ENCODE measurements at places on chromosomes 3 and 15.

GRCh38 chr3:27568393-27568792, 84.2 kb upstream of the SLC4A7 start:
- no peak for DNase-seq

DNA sequence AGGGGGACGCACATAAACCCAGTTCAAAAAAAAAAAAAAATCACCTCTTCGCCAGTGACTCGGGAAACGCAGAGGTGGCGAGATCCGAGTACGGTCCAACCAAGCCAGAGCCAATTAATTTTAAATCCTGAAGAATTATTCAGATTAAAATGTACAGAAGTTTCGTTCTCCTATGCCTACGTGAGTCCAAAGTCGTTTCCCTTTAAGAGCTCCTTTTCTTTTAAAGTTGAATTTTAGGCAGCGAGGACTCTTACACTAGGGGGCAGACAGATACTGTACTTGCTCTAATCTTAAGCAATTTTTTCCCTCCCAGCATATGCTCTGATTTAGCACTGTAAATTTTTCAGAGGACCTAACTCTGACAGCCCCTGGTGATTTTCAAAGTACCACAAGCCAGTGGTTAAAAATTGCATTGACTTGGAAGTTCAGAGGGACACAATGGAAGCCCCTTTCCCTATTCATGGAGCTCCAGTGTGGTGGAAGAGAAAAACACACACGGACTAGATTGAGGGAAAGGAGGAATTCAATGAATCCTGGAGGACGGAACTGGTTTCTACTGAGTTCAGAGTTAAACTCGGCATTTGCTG, 3.3 kb upstream of the NR2F2 start:
- no peak for DNase-seq

GRCh38 chr3:132399054-132399929, 18.0 kb upstream of the DNAJC13 start:
- DNase-seq = no peak

DNA sequence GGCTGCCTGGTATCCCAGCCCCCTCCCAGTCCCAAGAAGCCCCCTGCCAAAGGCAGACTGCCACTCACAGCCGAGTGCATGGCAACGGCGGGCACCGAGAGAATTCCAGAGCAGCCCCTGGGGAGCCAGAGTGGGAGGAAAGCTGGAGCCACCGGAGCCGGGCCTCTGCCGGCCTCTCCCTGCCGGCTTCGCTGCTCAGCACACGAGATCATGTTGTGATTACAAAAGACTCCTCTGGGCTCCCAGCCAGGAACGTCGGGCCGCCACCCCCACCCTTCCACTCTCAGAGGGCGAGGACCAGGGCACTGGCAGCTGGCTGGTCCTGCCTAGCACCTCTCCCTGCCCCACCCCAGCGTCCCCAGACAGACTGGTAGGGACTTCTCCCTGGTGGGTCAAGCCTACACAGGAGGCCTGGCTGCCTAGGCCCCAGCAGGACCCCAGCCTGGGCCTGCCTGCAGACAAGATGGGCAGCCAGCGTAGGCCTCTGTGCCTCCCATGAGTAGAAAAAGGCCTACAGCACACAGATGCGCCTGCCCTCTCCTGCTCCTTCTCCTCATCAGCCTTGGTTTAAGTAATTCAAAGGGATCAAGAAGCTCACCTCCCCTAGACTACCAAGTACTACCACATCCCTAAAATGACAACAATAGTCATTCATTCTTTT, at the start of gene CCDC9B:
Gene CCDC9B, minus strand, starts transcription at position 200 of the 661 bp plus-strand sequence. Its CDS starts 120 bp downstream, at position 80.
- no peak for DNase-seq

GRCh38 chr15:85788771-85789495, 5.8 kb downstream of the KLHL25 start:
- no peak for DNase-seq

Data from T-helper 17 cell (primary cell).